Prostate gland (tissue), 2 donors: ENCODE measurements at places on chromosomes 2 and 18.
A peak's percentile ranks its signal among the peaks of the same experiment; 100 is the strongest.

GRCh38 chr2:222709191-222709891 is 37.9 kb downstream of the MOGAT1 start:
- DNase-seq, result no peak

DNA sequence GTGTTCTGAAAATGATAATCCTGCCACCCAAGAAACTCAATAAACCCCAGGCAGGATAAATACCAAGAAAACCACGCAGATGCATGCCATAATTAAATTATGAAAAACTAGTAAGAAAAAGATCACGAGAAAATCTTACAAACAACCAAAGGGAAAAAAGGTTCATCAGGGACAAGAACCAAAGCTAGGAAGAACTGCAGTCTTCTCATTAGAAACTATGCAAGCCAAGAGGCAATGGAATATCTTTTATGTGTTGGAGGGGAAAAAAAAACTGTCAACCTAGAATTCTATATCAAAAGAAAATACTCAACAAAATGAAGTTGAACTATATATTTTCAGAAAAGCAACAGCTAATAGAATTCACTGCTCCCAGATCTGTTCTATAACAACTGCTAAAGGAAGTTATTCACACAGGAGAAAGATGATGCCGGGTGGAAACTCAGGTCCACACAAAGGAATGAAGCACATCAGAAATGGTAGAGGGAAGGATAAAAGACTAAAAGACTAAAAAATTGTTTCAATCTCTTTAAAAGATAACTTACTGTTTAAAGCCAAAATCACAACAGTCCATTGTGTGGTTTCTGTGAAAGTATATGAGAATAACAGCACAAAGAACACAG is 55.0 kb downstream of the NDUFA10 start:
- no peak for DNase-seq

- DNase-seq, result peak; percentile 46
Measured at GRCh38 chr2:151947813-151948165, 119.6 kb upstream of the ARL5A start.

DNA sequence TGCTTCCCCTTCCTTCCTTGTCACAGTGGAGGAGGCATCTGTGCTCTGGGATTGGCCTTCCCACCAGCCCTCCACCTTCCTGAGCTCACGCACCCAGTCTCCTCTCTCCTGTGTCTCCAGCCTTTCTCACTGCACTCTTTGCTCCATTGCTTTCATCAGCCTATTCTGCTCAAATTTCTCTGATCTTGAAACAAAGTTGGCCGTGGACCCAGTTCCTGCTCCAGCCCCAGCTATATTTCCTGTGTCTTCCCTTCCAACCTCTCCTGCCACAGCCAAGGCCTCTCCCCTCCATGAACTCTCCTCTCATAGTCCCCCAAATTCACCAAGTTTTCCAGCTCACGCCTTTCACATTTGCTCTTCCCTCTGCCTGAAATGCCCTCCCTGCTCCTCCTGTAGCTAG is 226.6 kb upstream of the AGAP1 start:
- DNase-seq, result no peak

DNA sequence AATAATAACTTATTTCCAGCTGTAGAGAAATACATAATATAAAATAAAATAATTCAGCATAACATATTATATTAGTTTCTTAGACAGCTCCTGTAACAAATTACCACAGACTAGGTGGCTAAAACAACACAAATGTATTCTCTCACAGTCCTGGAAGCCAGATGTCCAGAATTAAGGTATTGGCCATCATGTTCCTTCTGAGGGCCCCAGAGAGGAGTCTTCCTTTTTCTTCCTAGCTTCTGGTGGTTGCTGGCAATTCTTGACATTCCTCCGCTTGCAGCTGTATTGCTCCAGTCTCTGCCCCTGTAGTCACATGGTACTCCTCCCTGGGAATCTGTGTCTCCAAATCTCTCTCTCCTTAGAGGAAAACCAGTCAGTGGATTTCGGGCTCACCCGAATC is 146.8 kb downstream of the RBM43 start:
- no peak for DNase-seq

DNA sequence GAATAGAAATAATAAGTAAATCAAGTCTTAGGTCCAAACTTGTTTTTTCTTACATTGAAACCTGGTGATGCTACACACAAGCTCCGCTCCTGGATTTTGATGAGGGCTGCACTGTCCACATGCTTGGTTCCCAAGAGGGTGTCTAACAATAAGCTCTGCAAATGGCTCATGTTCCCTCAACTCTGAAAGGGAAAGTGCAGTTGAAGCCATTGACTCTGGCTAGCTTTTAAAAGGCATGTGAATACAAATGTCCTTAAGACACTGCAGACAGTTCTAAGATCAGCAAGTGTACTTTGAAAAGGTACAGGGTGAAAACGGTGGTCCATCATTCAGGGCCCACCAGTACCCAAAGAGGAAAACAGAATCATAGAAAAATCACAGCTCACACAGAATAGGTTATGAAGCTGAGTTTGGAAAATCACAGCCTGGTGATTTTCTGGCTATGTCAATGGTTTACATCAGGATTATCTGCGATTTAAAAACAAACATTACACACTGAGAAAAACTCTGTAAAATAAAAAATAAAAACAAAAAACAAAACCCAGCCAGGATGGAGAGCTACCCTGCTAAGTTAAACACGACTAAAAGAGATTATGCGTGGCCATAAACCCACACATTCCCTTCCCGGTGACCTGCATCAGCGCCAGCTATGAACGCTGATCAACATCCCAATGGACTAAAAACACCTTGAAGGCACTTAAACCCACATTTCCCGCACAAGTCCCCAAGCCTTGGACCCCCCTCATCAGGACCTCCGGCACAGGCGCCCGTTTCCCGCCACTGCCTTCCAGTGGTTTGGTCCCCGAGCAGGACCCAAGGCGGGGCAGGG is 554 bp downstream of the PFN4 start:
- DNase-seq, result no peak

DNA sequence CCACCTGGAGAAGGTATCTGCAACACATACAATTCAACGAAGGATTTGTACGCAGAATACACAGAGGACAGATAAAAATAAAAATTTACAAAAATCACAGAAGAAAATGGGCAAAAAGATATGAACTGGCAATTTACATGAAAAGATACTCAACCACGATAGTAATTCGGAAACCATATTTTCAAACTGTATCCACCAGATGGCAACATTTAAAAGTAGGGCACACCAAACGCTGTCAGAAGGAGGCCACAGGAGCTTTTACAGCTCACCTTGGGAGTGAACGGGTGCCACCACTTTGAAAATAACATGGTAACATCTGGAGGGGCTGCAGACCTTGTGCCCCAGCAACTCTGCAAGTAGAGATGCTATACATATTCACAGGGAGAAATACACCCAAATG is 9.8 kb downstream of the KIF1A start:
- no peak for DNase-seq

- no peak for DNase-seq
Measured at GRCh38 chr2:55097082-55097460, 46.8 kb upstream of the RTN4 start.
